ENCODE measurements at places on chromosomes 16 and 17.

DNA sequence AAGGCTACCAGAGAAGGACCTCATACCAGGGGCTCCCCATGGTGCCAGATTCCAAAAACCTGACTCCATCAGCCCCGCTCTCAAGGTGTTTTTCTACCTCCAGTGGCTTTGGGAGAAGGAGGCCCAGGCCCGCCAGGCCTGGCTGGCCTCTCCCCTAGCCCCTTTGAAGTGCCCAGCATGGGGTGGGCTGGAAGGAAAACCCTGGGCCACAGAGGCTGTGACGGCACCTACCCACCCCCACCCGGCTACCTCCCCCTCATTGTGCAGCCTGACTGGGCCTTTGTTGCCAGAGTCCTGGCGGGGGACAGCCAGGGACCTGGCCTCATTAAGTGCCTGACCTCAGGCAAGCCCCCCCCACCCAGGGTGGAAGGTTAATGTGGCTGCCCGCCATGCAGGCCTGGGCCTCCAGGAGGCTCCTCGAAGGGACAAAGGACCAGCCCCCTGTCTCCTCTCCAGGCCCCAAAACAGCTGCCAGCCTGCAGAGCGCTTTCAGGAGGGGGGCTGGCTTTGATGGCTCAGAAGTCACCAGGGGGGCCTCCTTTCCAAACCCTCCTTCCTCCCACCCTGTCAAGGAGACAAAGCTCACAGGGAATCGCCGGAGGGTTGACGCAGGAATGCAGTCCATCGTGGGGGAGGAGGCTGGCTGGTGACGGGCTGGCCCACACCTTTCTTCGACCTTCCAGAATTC lies 159.4 kb downstream of the ZNF423 start:
- peak; percentile 26 for DNase-seq

DNA sequence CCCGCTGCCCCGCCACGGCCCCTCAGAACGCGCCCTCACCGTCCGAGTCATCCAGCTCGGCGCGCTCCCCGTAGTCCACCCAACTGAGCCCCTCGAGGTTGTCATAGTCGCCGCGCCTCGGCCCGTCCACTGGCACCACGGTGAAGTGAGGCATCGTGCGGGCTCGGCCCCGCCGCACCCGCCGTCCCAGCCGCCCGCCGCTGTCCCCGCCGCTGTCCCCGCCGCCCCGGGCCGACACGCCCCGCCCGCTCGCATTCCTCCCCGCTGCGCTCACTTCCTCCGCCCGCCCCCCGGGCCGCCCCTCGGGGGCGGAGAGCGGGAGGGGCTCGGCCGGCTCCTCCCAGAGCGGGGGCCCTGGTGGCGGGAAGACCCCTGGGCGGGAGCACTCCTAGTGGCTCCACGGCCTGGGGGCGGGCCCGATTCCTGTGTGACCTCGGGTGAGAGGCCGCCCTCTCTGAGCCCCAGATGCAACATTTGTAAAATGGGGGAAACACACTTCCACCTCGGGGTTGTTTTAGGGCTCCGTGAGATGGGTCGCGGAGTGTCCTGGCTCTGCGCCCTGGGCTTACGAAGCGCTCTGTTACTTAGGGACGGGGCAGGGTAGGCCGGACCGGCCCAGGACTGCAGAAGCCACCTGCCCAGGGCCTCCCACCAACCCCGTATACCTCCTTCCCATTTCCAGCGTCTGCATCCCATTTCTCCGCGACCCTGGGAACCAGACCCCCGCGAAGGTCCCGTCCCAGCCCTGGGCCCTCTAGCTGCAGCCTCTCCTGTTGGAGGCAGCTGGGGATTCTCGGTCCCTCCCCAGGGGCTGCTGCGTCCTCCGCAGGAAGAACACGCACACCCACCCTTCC lies at the start of gene SLC12A4:
TSS of gene SLC12A4 (minus strand) at position 238 of the 854 bp plus-strand sequence. CDS start at position 154, 84 bp downstream.
- DNase-seq = peak; percentile 83

DNA sequence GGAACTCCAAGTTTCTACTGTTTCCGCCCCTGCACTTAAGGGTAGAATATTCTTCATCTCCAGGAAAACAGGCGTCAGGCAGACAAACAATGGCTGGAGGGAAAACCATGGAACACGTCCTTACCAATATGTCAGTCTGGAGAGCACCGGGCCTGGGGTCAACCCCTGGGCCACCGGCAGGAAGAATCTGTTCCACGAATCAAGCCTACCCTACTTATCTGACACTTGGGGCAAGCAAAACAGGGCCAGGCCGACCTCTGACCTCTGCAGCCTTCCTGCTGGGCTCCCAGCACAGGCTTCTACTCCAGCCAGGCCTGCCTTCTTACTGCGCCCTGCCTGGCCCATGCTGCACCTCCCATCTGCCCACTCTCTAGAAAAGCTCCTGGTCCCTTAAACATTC lies 10.1 kb downstream of the VAC14 start:
- DNase-seq = no peak

DNA sequence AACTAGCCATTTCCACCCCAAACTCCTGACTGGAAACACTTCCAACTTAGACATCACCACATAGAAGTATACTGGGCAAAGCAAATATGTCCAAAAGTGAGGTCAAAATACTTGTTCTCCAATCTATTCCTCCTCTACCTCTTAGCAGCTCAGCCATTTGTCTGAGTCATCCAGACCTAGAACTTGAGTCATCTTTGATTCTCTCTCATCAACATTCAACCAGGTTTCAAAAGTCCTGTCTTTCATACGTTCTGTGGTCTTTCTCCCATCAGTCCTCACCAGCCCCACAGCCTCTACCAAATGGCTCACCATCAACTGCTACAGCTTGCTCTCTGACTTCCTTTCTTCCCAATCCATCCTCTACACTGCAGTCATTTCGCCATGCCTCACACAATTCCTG lies 6.8 kb downstream of the ANKFY1 start:
- no peak for DNase-seq

GRCh38 chr16:62041401-62041800 lies 5.2 kb upstream of the CDH8 start:
- DNase-seq = peak; percentile 36

GRCh38 chr17:78682363-78682762 lies 99.7 kb downstream of the CYTH1 start:
- DNase-seq = no peak

DNA sequence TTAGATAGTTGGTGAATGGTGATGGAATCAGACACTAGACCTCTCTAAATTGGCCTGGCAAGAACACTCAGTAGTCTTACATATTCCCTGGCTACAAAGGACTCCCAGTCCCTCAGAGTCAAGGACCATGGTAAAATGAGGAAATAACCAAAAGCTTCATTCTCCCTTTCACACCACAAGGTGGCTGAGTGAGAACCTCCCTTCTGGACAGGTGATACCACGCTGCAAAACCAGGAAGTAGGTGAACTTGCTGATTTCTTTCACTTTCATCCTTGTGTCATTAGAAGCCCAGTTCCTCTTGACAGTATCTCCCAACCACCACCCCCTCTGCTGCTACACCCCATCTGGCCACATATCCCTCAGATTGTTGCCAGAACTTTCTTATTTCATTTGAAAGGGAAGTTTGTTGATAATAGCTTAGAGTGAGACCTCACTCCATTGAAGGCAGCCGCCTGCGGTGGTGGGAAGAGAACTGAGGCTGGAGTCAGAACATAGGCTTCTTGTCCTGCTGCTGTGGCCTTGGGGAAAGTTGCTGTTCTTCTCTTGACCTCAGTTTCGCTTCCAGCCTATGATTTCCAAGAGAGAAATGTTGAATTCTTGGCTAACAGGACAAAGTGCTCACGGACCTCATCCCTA lies 290.6 kb upstream of the CCL2 start:
- no peak for DNase-seq

DNA sequence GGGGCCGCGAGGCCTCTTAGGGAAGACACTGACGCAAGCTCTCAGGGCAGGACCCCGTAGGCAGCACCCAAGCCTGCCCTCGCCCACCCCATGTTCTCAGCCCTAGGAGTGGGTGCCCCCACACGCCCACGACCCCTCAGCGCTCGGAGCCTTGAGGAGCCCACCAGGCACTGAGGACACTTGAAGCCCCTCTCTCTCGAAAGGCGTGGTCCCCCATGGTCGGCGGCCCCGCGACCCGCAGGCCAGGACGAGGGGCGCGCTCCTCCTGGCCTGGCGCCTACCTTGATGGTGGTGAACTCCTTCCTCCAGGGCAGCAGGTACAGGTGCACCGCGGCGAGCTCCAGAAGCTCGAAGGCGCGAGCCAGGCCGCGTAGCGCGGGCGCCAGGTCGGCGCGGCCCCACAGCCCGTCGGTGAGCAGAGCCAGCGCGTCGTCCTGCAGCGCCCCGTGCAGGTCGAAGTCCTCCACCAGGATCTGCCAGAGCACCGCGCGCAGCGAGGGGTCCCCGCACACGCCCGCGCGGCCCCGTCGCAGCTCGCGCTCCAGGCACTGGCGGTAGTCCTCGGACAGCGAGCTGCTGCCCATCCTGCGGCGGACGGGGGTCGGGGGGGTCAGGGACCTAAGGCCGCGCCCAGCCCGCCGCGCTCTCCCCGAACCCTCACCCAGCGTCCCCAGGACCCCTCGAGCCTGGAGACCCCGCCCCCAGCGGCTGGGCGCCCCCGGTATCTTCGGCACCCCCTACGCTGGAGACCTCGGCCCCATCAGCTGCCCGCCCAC lies 668 bp downstream of the SPATA2L start:
- DNase-seq = peak; percentile 60

- peak; percentile 65 for DNase-seq
Observed at GRCh38 chr17:7835814-7836595, 2.0 kb downstream of the KDM6B start.

Data from endothelial cell (in vitro differentiated cells).